Stimulated activated CD4-positive, alpha-beta T cell treated with anti-CD3 and anti-CD28 coated beads, TNF-alpha, amount 100 ng/mL, for 1 hour (primary cell): ENCODE measurements at places on chromosomes 2 and 18.

DNA sequence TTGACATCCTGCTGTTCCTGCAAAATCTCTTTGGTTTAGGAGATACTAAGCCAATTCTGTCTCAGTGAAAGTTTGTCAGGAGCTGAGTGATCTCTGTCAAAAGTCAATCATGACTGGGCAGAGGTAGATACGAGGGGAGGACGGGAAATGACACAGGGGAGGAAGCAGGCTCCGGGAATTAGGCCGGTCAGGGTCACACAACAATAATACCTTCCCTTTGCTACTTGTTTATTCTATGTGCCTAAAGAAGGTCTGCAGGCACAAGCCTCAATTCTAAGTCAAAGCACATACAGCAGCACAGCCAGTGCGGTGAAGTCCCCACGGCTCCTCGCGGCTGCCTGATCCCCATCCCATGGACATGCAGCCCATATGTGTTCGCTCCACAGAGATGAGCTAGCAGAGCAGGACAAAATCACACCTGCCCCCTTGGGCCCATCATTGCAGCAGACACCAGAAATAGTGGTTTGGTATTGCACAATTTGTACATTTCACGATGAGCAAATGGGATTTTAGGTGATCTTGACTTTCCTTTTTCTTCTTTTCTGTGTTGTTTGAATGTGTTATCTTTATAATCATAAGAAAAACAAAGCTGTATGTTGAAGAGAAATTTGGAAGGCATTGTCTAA lies 141.4 kb downstream of the VAPA start:
- DNase-seq = no peak

- DNase-seq = no peak
Measured at GRCh38 chr18:59448546-59448945, 89.5 kb upstream of the LMAN1 start.

DNA sequence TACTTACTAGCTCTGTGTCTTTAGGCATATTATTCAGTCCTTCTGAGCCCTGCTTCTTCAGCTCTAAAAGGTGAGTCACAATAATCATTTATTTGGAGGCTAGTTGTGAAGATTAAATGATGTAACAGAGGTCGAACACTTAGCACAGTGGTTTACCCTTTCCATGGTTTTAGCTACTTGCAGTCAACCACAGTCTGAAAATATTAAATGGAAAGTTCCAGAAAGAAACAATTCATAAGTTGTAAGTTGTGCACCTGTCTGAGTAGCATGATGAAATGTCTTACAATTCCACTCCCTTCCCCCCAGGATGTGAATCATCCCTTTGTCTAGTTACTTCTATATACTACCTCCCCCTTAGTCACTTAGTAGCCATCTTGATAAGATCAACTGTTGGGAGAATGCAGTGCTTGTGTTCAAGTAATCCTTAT lies 217.6 kb upstream of the THUMPD2 start:
- no peak for DNase-seq

DNA sequence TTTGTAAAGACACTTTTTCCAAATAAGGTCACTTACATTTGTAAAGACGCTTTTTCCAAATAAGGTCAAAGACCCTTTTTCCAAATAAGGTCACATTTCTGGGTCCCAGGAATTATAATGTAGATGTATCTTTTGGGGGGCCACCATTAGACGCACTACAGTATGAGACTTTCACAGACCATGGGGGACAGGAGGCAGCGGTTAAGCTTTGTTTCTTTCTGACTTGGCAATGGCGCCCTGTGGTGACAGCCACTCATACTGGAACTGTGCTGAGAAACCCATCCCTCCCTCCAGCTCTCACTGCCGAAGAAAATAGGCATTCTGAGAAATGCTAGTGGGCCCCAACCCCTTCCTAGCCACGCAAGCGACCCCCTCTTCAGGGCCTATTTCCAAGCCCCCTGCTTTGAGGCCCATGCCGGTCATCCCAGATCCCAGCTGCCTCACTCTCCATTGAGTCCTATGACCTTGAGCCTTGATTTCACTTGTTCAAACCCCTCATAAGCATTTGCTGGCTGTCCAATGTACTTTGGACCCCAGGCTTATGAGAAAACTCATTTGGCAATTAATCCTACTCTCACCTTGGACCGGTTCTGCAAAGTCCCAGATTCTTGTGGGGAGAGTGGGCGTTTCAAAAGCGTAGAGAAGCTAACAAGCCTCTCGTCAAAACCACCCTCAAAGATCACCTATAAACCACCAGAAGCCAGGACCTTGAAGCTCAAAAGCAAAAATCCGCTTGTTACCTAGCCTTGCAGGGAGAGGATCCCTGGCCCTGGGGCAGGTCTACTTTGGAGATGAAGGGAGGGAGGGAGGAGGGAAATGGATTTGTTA lies 11.3 kb upstream of the SPATA3 start:
- no peak for DNase-seq

DNA sequence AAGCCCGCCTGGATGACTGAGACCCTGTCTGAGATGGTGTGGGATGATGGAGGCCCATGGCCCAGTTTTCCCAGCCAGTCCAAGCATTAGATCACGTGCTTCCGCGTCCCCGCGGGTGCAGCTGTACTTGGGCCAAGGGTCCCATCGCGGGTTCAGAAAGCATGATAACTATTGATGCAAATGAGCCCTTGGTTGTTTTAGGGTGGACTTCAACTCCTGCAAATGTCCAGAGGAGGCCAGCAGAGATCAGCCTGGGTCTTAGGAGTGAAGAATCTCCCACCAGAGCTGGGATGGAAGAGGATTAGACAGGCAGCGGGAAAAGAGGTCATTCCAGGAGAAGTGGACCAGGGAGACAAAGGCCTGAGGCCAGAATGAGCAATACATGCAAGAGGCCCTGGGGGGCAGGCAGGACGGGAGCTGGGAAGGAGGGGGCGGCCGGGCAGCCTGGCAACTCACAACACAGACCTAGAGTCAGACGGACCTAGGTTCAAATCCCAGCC lies 89.9 kb upstream of the TMEM247 start:
- DNase-seq = no peak

DNA sequence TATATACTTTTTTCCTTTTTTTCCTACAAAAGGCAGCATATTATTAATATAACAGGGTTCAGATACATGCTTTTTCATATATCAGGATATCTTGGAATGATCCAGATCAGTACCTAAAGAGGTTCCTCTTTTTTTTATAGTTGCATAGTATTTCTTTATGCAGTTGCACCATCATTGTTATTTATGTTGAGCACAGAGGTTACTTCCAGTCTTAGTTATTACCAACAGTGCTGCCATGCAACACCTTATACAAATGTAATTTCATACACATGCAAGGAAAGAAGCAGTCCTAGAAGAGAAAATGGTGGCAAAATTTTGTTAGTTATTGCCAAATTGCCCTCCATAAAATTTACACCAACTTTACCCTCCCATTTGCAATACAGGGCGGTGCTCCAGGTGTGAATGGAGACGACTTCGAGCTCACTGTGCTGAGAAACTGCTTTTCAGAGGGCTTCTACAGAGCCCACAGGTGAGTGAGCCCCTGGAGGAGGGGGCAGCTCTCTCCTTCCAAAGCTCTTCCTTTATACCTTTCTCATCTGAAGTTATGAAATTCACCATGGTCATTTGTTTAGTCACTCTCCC lies 30.0 kb upstream of the KCMF1 start:
- no peak for DNase-seq

DNA sequence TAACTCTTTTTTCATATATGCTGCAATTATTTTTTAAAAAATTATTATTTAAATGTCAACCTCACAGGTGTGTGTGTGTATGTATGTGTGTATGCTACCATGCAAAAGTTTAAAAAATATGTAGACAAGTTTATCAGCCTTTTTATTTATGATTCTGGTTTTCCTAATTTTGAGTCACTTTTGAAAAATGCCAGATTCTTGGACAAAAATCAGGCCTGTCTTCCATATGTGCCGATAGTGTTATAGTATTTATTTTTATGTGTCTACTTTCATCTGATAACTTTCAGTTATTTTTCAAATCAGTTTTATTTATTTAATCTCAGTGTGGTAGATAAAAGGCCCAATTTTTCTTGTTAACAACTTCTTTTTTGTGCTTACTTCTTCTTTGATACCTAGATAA lies 176.2 kb downstream of the RDH14 start:
- DNase-seq = no peak

DNA sequence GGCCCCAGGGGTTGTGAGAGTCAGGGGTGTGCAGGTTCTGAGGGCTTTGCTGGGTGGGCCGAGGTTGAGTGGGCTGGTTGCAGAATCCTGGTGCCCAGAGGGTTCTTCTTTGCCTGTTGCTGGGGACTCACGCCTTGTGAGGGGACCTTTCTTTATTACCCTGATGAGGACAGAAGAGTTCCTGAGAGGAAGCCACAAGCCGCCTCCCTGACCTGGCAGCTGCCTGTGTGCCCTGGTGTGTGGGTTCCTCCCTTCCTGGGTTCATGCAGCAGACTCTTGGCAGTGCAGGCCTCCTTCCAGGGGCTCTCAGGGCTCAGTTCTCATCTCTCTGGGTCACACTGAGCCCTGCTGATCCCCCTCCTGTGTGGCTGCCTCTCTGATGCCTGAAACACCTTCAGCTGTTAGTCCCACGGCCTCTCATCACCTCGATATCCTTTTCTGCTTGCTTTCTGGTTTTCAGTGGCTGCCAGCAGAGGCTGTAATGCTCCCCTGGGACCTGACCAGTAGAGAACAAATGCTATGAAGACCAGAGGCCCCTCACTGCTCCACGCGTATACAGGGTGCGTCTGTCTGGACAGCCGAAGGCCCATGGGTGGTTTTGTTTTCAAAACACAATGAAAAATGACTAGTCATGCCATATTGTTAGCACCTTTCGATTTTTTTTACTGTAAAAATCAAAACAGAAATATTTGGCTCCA lies 191.3 kb downstream of the AGAP1 start:
- DNase-seq = no peak

GRCh38 chr2:20428717-20429490 lies 18.0 kb upstream of the RHOB start:
- no peak for DNase-seq

DNA sequence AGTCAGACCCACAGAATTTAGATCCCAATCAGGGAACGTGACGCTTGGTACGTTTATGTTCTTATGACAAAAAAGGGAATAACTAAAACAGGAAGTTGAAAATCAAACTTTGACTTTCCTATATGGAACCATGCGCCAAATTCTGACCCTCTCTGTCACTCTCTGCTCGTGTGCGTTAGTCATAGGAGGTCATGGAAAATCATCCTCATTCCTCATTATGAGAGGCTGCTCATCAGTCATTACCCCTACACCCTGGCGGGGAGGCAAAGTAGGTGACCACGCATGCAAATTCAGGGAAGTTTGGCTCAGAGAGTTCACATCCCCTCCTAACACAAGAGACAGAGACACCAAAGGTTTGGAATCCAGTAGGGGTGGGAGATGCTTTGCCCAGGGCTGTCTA lies 15.5 kb downstream of the IL1F10 start:
- no peak for DNase-seq

DNA sequence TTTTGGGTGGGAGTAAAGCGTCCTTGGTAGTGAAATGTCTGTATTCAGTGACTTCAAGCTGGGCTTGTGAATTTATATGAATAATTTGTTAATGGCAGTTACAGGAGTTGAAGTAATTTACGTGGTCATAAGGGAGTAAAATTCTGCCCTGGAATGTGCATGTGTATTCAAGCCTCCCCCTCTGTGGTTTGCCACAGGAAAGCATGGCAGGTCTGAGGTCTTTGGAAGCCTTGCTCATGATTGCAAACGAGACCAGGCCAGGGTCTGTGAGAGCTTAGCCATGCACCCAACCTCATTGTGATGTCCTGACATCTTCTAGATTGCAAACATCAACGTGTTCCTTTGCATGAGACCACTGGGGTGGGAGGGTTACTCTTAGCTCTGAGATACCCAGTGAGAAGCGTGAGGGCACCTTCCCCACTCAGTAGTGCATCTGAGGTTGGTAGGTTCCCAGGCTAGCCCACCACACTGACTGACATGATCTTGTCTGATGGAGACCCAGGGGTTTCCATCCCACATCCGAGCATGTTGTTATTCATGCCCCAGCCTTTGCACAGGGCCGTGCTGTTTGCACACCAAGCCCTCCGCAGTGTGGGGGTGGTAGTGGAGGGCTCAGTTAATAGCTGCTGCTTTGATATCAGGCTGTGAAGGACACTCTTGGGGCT lies 216.5 kb downstream of the KLHL29 start:
- no peak for DNase-seq

GRCh38 chr2:237964194-237964577 lies 2.6 kb upstream of the UBE2F start:
- DNase-seq = no peak

- no peak for DNase-seq
Measured at GRCh38 chr2:191565647-191566198, 112.2 kb upstream of the NABP1 start.

DNA sequence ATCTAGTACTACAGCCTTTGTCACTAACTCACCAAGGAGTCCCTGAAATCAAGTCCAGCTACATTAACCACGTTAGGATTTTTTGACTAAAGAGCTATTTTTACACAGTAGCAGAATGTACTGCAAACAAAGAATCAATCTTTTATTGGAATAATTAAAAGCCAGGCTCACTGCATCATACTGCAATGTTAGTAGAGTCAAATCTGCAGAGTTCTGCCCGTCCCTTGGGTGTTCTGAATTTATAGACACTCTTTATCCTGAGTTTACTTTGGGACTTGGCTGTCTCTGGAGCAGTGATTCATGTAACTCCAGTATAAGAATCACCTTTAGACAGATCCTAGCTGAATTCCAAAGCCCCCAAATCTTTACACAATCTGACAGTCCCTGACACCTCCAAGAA lies 127.9 kb upstream of the THSD7B start:
- DNase-seq = no peak

- no peak for DNase-seq
Measured at GRCh38 chr18:9091066-9091476, 11.4 kb upstream of the NDUFV2 start.

GRCh38 chr2:52810460-52810859 lies 957.1 kb upstream of the CHAC2 start:
- no peak for DNase-seq

DNA sequence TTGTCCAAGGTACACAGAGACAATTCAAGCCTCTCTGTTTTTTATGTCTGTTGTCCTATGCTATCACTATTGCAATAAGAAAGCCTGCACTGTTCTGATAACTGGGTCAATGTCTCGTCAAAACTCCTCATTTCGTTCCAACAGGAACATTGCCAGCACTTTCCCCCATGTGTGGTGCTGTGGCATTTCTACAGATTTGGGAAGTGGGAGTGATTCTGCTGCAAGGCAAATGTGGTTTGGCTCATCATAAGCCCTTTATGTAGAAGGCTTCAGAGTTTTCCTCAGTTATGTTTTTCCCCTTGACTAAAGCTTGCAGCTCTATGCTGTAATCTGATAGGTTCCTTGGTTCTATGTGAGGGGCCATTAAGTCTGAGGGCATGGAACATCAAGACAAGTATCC lies 324.1 kb upstream of the TCF4 start:
- DNase-seq = no peak

- DNase-seq = no peak
Measured at GRCh38 chr2:222751821-222752719, 80.6 kb downstream of the MOGAT1 start.

DNA sequence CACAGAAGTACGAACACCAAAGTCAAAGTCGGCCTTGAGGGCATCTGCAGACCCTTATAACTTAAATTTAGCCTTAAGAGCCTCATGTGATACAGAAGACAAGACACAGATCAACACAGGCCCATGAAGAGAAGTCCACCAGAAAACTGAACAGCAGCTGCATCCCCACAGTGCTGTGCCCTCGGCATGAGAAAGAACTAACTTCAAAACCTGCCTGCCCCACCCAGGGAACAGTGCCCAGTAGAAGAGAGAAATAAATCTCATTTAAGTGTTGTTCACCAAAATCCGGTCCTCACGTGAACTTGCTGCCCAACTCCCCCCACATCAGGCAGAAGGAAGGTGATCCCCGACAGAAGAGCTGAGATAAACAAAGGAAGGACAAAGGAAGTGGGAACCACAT lies 73.7 kb downstream of the PXDN start:
- DNase-seq = no peak
